ENCODE measurements at places on chromosomes 1 and 21. TPM values are rescaled to one million over a fixed set of nuclear protein-coding genes. Genes with fewer than 3 reads are reported as not detected.

The OLFML3 gene
- total RNA-seq, result 39.2 TPM

The SPRR2B gene
- total RNA-seq, result not detected

The ID3 gene
- total RNA-seq, result 48.2 TPM

The CLSTN1 gene
- 60.0 TPM for total RNA-seq

The SELENBP1 gene
- total RNA-seq, result 13.1 TPM

The CFHR3 gene
- not detected for total RNA-seq

The PLA2G2D gene
- total RNA-seq, result not detected

The CR1L gene
- 1.3 TPM for total RNA-seq

The ANKRD13C gene
- 6.5 TPM for total RNA-seq

The DMRTA2 gene
- total RNA-seq, result not detected

The SH2D2A gene
- total RNA-seq, result 0.72 TPM

The SLC25A34 gene
- 1.9 TPM for total RNA-seq

The DDAH1 gene
- total RNA-seq, result 20.9 TPM

The SLC19A2 gene
- total RNA-seq, result 6.1 TPM

- no peak overlapping the region for H3K27ac ChIP-seq
- H3K36me3 ChIP-seq, result no peaks in the 10 kb centered on the region
- DNase-seq, result no peak
- H3K4me1 ChIP-seq, result peaks cover 23% of the 10 kb centered on the region
Measured at GRCh38 chr1:9903801-9904527, 6.1 kb downstream of the CTNNBIP1 start.

- no peak for DNase-seq
- no peak overlapping the region for H3K4me3 ChIP-seq
- H3K4me1 ChIP-seq, result no peaks in the 10 kb centered on the region
- peaks cover 33% of the 10 kb centered on the region for H3K36me3 ChIP-seq
Measured at GRCh38 chr1:229597877-229598276, 28.0 kb downstream of the TAF5L start.

DNA sequence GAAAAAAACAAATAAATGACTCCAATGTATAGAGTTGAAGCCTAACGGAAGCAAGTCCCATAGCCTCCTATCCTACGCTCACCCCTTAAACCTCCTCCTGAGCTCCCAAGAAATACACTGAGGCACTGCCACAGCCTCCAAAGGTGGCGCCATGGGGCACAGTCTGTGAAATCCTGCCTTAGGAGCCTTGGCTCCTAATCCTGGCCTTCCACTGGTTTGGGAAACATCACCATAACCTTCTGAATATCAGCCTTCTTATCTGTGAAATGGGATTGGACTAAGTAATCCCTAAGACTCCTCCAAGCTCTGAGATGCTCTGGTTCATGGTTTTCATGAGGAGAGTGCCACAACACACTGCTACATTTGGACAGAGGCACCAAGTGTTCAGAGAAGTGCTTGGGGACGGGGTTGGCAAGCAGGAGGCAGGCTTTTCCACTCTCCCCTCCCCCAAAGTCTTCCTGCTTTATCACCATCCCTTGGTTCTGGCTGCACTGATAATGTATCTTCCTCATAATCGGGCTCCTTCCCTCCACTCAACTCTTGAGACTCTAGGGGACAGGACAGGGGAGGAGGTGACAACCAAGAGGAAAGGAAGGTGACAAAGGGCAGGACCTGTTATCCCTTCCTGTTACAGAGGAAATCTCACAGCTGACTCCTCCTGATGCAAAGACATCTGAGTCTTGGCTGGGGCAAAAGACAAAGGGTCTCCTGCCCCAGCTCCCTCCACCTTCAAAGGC, 2.7 kb downstream of the SLAMF7 start:
- no peaks in the 10 kb centered on the region for H3K4me1 ChIP-seq
- H3K4me3 ChIP-seq, result no peak overlapping the region
- no peaks in the 10 kb centered on the region for H3K27me3 ChIP-seq

GRCh38 chr1:202680586-202681352, 29.5 kb downstream of the SYT2 start:
- no peak overlapping the region for H3K27ac ChIP-seq
- DNase-seq, result no peak
- H3K27me3 ChIP-seq, result no peaks in the 10 kb centered on the region
- H3K4me1 ChIP-seq, result no peaks in the 10 kb centered on the region
- no peak overlapping the region for H3K4me3 ChIP-seq

DNA sequence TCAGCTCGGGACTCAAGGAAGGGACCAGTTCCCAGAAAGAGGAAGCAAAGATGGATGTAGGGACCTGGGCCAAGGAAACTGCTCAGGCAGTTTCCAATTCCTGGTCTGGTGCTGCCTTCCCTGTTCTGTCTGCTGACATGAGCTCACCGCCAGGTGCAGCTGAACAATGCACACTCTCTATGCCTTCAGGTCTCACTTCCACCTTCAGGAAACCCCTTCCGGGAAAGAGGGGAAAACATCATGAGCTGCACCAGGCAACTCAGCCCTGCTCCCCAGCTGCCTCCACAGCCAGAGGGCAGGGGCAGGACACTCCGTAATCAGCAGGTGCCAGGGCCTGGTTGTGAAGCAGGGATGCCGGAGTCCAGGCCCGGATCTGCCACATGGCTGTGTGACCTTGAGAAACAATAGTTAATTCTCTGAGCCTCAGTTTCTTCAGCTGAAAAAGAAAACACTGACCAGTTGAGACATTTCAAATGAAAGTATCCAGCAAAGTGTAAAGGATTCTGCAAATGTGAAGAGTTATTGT, 27.8 kb downstream of the SMIM12 start:
- H3K4me3 ChIP-seq, result no peak overlapping the region
- H3K4me1 ChIP-seq, result peaks cover 7% of the 10 kb centered on the region
- no peak for DNase-seq
- no peak overlapping the region for H3K27ac ChIP-seq
- H3K36me3 ChIP-seq, result no peaks in the 10 kb centered on the region

GRCh38 chr1:187264995-187265602, 436.4 kb downstream of the PLA2G4A start:
- no peaks in the 10 kb centered on the region for H3K36me3 ChIP-seq
- no peak overlapping the region for H3K27ac ChIP-seq
- no peaks in the 10 kb centered on the region for H3K27me3 ChIP-seq
- no peak overlapping the region for H3K4me3 ChIP-seq

GRCh38 chr1:43979528-43980254, 681 bp downstream of the B4GALT2 start:
- peaks cover 4% of the 10 kb centered on the region for H3K36me3 ChIP-seq
- H3K27ac ChIP-seq, result peak overlapping the region; percentile 64
- peak; percentile 86 for DNase-seq
- H3K4me1 ChIP-seq, result no peaks in the 10 kb centered on the region

- H3K27ac ChIP-seq, result no peak overlapping the region
- DNase-seq, result no peak
- no peaks in the 10 kb centered on the region for H3K27me3 ChIP-seq
- H3K4me3 ChIP-seq, result no peak overlapping the region
- no peaks in the 10 kb centered on the region for H3K36me3 ChIP-seq
- no peaks in the 10 kb centered on the region for H3K4me1 ChIP-seq
Measured at GRCh38 chr1:33768821-33769220, 95.1 kb upstream of the HMGB4 start.

- DNase-seq, result no peak
- no peaks in the 10 kb centered on the region for H3K4me1 ChIP-seq
Measured at GRCh38 chr1:203381151-203381751, 30.3 kb upstream of the FMOD start.

DNA sequence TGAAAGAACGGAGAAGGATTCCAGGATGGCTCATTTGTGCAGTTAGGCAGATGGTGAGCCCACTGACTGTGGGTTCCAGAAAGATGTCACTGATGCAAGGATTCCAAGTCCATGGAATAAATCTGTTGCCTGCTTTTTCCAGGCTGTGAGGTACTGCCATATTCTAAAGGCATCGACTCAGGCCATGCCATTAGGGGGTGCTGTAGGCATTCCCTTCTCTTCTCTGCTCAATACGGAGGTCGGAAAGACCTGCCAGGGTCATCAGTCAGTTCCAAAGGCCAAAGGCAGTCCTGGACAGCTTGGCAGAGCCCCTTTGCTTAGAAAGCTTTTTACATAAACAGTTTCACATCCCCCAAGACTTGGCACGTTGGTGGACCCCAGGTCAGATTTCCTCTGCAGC, 31.7 kb upstream of the TMEM125 start:
- no peak overlapping the region for H3K4me3 ChIP-seq
- no peak for DNase-seq
- H3K27me3 ChIP-seq, result no peaks in the 10 kb centered on the region
- H3K4me1 ChIP-seq, result no peaks in the 10 kb centered on the region
- H3K27ac ChIP-seq, result no peak overlapping the region
- no peaks in the 10 kb centered on the region for H3K36me3 ChIP-seq

- H3K27ac ChIP-seq, result no peak overlapping the region
- DNase-seq, result no peak
- H3K4me1 ChIP-seq, result no peaks in the 10 kb centered on the region
- H3K27me3 ChIP-seq, result no peaks in the 10 kb centered on the region
Measured at GRCh38 chr1:7293702-7294629, 477.1 kb upstream of the VAMP3 start.

DNA sequence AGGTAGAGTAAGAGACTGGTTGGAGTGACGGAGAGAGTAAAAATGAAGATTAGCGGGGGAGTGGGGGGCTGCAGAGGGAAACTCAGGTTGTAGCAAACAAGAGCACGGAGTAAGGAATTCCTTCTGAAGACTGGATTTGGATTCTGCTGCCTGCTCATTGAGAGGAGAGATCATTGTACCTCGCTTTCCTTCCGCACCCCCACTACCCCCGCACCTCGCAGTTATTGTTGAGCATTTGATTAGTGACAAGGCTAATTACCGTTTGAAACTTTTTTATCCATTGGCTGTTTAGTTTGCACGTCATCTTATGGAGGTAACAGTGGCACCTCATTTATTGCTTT, 463 bp downstream of the PRPF3 start:
- no peak for DNase-seq
- H3K4me1 ChIP-seq, result peaks cover 9% of the 10 kb centered on the region
- H3K27me3 ChIP-seq, result no peaks in the 10 kb centered on the region
- H3K27ac ChIP-seq, result peak overlapping the region; percentile 64

GRCh38 chr1:9218917-9219316, 15.7 kb upstream of the H6PD start:
- no peak overlapping the region for H3K4me3 ChIP-seq
- H3K36me3 ChIP-seq, result no peaks in the 10 kb centered on the region

DNA sequence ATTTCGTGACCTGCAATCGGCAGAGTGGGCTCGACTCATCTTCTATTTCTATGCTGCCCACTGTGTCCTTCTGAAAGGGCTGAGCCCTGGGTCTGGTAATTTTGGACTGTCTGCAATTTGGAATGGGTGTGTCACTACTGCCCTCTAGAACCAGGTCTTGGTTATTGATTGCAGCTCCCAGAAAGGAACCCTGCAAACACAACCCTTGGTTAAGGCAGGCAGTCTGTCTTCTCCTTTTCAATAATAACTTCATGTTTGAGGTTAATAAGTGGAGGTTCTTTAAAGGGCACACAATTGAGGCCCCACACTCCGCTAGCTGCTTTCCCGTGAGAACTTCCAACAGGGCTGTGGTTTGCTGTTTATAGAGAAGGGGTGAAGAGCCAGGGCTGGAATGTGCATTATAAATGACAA, 79.9 kb upstream of the LYST start:
- H3K27me3 ChIP-seq, result no peaks in the 10 kb centered on the region
- DNase-seq, result no peak
- H3K4me3 ChIP-seq, result no peak overlapping the region
- no peaks in the 10 kb centered on the region for H3K36me3 ChIP-seq

GRCh38 chr1:230020451-230020850, 46.6 kb upstream of the GALNT2 start:
- DNase-seq, result no peak
- H3K27ac ChIP-seq, result no peak overlapping the region
- H3K27me3 ChIP-seq, result no peaks in the 10 kb centered on the region
- no peaks in the 10 kb centered on the region for H3K36me3 ChIP-seq

DNA sequence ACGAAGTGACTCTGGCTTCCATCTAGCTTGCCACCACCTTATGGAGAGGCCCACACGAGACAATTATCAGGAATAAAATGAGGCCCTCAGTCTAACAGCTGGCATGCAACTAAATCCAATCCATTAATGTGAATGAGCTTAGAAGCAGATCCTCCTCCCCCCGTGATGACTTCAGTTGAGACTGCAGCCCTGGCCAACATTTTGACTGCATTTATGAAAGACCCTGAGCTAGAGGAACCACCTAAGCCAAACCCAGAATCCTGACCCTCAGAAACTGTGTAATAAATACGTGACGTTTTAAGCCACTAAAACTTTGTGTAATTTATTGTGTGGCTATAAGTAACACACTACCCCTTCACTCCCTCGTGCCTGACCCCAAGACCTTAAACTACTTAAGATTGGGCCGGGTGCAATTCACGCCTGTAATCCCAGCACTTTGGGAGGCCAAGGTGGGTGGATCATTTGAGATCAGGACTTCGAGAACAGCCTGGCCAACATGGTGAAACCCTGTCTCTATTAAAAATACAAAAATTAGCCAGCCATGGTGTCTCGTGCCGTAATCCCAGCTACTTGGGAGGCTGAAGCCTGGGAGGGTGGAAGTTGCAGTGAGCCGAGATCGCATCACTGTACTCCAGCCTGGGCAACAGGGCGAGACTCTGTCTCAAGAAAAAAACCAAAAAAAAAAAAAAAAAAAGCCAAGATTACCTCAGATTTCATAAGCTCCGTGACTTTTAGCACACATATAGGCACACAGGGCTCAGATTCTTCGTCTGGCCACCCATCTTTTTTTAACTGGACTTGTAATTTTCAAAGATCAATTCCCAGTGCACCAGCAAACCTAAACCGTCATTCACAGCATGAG, 72.5 kb downstream of the ENAH start:
- H3K36me3 ChIP-seq, result no peaks in the 10 kb centered on the region
- DNase-seq, result no peak
- H3K27ac ChIP-seq, result no peak overlapping the region
- no peaks in the 10 kb centered on the region for H3K4me1 ChIP-seq

- DNase-seq, result peak; percentile 73
- no peaks in the 10 kb centered on the region for H3K4me1 ChIP-seq
- no peak overlapping the region for H3K27ac ChIP-seq
- no peak overlapping the region for H3K4me3 ChIP-seq
Measured at GRCh38 chr1:59976194-59977074, 49.9 kb upstream of the CYP2J2 start.
